ENCODE measurements at places on chromosomes 16 and 17. TPM values are rescaled to one million over a fixed set of nuclear protein-coding genes. Genes with fewer than 3 reads are reported as not detected.
A peak's percentile ranks its signal among the peaks of the same experiment; 100 is the strongest.

The GRIN2C gene
- 0.13 TPM for total RNA-seq

DNA sequence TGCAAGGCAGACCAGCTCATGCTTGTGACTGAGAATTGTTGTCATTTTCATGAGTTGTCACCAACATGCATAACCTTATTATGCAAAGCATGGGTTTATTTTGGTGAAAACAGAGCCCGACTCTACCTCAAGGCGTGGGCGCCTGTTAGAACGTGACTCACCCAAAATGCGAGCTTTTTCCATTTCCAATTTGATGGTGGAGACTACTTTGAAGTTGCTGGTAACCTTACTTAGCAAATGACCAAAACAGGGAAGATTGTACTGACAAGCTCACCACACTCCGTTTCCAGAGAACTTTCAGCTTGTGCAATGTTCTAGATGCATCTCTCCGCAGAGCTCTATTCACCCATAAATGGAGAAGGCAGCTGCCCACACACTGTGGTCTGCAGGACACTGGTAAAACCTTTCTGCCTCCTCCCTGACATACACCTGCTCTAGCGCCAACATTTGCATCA is 284.5 kb downstream of the MAF start:
- H3K27ac ChIP-seq: no peak overlapping the region
- peaks cover 18% of the 10 kb centered on the region for H3K27me3 ChIP-seq
- H3K4me3 ChIP-seq: no peak overlapping the region
- no peaks in the 10 kb centered on the region for H3K36me3 ChIP-seq
- DNase-seq: no peak

- H3K4me3 ChIP-seq: no peak overlapping the region
- no peaks in the 10 kb centered on the region for H3K4me1 ChIP-seq
- H3K27ac ChIP-seq: no peak overlapping the region
- H3K36me3 ChIP-seq: no peaks in the 10 kb centered on the region
- no peak for DNase-seq
These were observed 59.9 kb upstream of the CDH5 start for GRCh38 chr16:66306366-66307150.

- peaks cover 31% of the 10 kb centered on the region for H3K36me3 ChIP-seq
- no peaks in the 10 kb centered on the region for H3K27me3 ChIP-seq
- peaks cover 47% of the 10 kb centered on the region for H3K4me1 ChIP-seq
- H3K4me3 ChIP-seq: no peak overlapping the region
- H3K27ac ChIP-seq: peak overlapping the region; percentile 81
These were observed 64.1 kb upstream of the SREBF1 start for GRCh38 chr17:17900615-17901520.

DNA sequence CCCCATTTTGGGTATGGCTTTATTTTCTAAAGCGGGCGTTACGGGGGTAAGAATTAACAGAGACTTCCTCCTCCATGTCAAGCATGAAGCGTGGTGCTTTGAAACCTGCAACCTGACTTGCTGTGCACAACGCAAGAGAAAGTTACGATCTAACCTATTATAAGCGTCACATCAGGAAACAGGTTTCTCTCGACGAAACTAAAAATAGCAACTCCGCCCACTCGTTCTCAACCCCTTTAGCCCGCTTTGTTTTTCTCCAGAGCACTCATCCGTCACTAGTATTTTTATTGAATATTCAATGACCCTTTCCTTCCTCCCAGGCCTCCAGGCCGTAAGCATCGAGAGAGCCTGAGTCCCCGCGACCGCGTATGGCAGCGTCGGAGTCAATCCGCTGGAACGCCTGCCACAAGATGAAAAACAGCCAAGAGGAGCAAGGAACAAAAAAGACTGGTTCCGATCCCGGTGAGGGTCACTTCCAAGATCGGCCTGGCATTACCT is 555 bp downstream of the NUP88 start:
- H3K4me3 ChIP-seq: peak overlapping the region; percentile 97
- no peaks in the 10 kb centered on the region for H3K27me3 ChIP-seq
- peak overlapping the region; percentile 93 for H3K27ac ChIP-seq
- peaks cover 18% of the 10 kb centered on the region for H3K36me3 ChIP-seq

DNA sequence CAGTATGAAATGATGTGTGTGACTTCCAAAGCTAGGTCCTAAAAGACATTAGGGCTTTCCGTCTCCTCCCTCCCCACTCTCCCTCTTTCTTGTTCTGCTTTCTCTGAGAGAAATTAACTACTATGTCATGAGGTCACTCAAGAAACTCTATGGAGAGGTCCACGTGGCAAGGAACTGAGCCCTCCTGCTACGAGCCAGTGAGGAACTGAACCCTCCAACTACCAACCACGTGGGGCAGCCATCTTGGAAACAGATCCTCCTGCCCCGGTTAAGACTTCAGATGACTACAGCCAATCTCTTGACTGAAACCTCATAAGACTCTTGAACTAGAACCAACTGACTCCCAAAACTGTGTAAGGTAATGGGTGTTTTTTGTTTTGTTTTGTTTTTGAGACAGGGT is 4.2 kb upstream of the ALOX15 start:
- no peaks in the 10 kb centered on the region for H3K36me3 ChIP-seq
- H3K4me3 ChIP-seq: no peak overlapping the region
- peaks cover 79% of the 10 kb centered on the region for H3K27me3 ChIP-seq

Data from osteocyte (in vitro differentiated cells).